ENCODE measurements at places on chromosomes 16 and 17.

GRCh38 chr17:40577611-40578065, 12.4 kb upstream of the CCR7 start:
- no peak for DNase-seq

GRCh38 chr16:68756239-68756915, 19.3 kb downstream of the CDH1 start:
- DNase-seq, result no peak

DNA sequence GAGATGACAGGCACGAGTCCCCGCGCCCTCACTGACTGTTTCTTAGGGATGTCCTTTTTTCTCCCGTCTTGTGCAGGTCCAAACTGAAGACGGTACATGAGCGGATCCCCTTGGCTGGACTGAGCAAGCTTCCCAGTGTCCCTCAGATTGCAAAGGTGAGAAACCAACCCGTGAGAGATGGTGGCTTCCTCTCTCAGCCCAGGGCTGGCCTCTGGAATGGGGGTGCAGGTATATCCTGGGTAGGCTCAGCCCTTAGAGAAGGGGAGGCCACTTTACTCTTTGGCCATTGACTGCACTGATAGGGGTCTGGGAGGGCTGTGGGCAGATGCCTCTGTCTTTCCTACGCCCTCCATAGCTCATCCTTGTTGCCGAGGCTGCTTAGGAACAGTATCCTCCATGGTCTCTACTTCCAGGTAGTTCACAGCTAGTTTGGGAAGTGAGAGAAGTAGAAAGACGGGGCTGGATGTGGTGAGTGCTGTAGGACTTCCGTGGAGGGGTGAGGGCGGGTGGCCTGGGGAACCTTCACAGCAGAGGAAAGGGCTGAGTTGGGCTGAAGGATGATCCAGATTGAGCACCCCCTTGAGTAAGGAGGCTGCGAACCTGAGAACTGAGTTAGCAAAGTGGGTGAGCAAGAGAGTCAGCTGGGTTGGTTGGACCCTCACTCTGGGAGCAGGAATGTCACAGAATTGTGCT, 83.0 kb downstream of the OR1D5 start:
- DNase-seq, result no peak

DNA sequence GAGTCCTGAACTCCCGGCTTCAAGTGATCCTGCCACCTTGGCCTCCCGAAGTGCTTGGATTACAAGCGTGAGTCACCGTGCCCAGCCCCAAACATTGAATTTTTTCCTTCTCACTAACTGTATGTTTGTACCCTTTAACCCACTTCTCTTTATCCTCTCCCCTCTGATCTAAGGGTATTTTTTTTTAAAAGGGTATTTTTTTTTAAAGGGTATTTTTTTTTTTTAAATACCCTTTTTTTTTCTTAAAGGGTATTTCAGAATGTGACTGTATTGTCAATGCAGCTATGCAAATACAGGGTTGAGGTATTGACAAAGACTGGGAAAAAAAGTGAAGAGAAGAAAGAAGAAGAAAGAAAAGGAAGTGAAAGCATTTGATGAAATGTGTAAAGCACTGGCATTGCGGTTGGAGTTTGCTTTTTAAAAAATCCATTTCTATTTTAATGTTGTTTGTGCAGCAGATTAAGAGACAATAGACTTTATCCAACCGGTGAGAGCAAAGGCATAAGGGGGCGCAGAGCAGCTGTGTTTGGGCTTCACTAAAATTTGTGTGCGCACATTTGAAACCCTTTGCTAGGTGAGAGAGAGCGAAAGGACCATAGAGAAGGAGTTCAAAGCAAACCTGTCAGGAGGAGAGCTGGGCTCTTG, 42.4 kb downstream of the SYT17 start:
- no peak for DNase-seq

- DNase-seq, result no peak
Observed at GRCh38 chr16:56732366-56732765, 2.4 kb downstream of the NUP93 start.

GRCh38 chr17:19787733-19788357, 39.7 kb upstream of the ALDH3A1 start:
- no peak for DNase-seq

Data from psoas muscle (tissue), 8 donors.